Airway epithelial cell (primary cell): ENCODE measurements at places on chromosomes 11 and 22. TPM values are rescaled to one million over a fixed set of nuclear protein-coding genes. Genes with fewer than 3 reads are reported as not detected.

The CACNA1I gene
- 0.07 and 0.14 TPM in 2 replicates for total RNA-seq

The MRGPRE gene
- not detected in 2 replicates for total RNA-seq

The CYTH4 gene
- 0.09 and 0.21 TPM in 2 replicates for total RNA-seq

The PRG3 gene
- not detected in 2 replicates for total RNA-seq

The FAM227A gene
- 0.98 and 2.6 TPM in 2 replicates for total RNA-seq

The RAB36 gene
- total RNA-seq, result 2.7 and 4.7 TPM in 2 replicates

The ASCL2 gene
- 2.5 and 5.3 TPM in 2 replicates for total RNA-seq

The EXPH5 gene
- 4.8 and 8.7 TPM in 2 replicates for total RNA-seq

The OPCML gene
- not detected in 2 replicates for total RNA-seq

The MMP11 gene
- 0.46 and 1.3 TPM in 2 replicates for total RNA-seq

The SEC14L6 gene
- not detected in 2 replicates for total RNA-seq

The C11orf87 gene
- total RNA-seq, result 0.09 and 0.14 TPM in 2 replicates

The MS4A6E gene
- total RNA-seq, result not detected in 2 replicates

The ANO3 gene
- total RNA-seq, result 0.07 TPM in 1 of 2 replicates, not detected in the other

The ACRV1 gene
- total RNA-seq, result not detected in 2 replicates

The TRPT1 gene
- 57.4 and 58.1 TPM in 2 replicates for total RNA-seq

The TSKU gene
- 29.4 and 50.4 TPM in 2 replicates for total RNA-seq

The ASRGL1 gene
- not detected in 2 replicates for total RNA-seq

The MOGAT2 gene
- not detected in 2 replicates for total RNA-seq

The SPDYC gene
- total RNA-seq, result not detected in 2 replicates

The OVOL1 gene
- 26.4 and 31.0 TPM in 2 replicates for total RNA-seq

The SBF2 gene
- total RNA-seq, result 14.6 and 15.5 TPM in 2 replicates

The ZP1 gene
- not detected in 2 replicates for total RNA-seq

The LYVE1 gene
- total RNA-seq, result not detected in 2 replicates

The MYOD1 gene
- total RNA-seq, result not detected in 2 replicates

The TUBA8 gene
- total RNA-seq, result 1.0 TPM in 1 of 2 replicates, not detected in the other

The SLC43A1 gene
- 0.79 and 2.1 TPM in 2 replicates for total RNA-seq

The APOBEC3G gene
- total RNA-seq, result 0.56 and 2.0 TPM in 2 replicates

The CD3G gene
- total RNA-seq, result not detected in 2 replicates

The DNAJB13 gene
- 0.14 and 0.28 TPM in 2 replicates for total RNA-seq

The TMEM258 gene
- total RNA-seq, result 48.7 and 75.7 TPM in 2 replicates

The GPR83 gene
- total RNA-seq, result 0.07 TPM in 1 of 2 replicates, not detected in the other

The DAGLA gene
- total RNA-seq, result 0.09 and 0.56 TPM in 2 replicates

The CD151 gene
- total RNA-seq, result 323 and 365 TPM in 2 replicates

The MAJIN gene
- total RNA-seq, result not detected in 2 replicates

The OR4A16 gene
- not detected in 2 replicates for total RNA-seq

The TMEM191B gene
- total RNA-seq, result 1.3 TPM in 1 of 2 replicates, not detected in the other

The CCDC89 gene
- total RNA-seq, result not detected in 2 replicates

The OR52I2 gene
- total RNA-seq, result not detected in 2 replicates

The MYRF gene
- 0.28 and 1.6 TPM in 2 replicates for total RNA-seq

The HBB gene
- not detected in 2 replicates for total RNA-seq

The LAYN gene
- 4.9 and 6.7 TPM in 2 replicates for total RNA-seq

The CARD16 gene
- total RNA-seq, result 0.42 and 0.85 TPM in 2 replicates

The CABP4 gene
- total RNA-seq, result not detected in 2 replicates

The P2RX3 gene
- not detected in 2 replicates for total RNA-seq

The TMPRSS5 gene
- not detected in 2 replicates for total RNA-seq

The OR5P2 gene
- total RNA-seq, result not detected in 2 replicates

The EFCAB6 gene
- 0.19 and 0.21 TPM in 2 replicates for total RNA-seq

The ANO1 gene
- 8.8 and 15.3 TPM in 2 replicates for total RNA-seq

The RBMXL2 gene
- total RNA-seq, result not detected in 2 replicates

The SNRPD3 gene
- total RNA-seq, result 183 and 241 TPM in 2 replicates

The DEUP1 gene
- total RNA-seq, result not detected in 2 replicates

The VPREB1 gene
- total RNA-seq, result not detected in 2 replicates

The FADS3 gene
- total RNA-seq, result 16.9 and 18.3 TPM in 2 replicates

The TREH gene
- not detected in 2 replicates for total RNA-seq
